Epithelial cell of proximal tubule (primary cell): ENCODE measurements at places on chromosomes 3 and 15. TPM values are rescaled to one million over a fixed set of nuclear protein-coding genes. Genes with fewer than 3 reads are reported as not detected.
A peak's percentile ranks its signal among the peaks of the same experiment; 100 is the strongest.

FES gene
- 24.6 and 24.7 TPM in 2 replicates for total RNA-seq

ROPN1 gene
- not detected in 2 replicates for total RNA-seq

SYNPR gene
- total RNA-seq = not detected in 2 replicates

CRYGS gene
- total RNA-seq = 0.43 TPM in 1 of 2 replicates, not detected in the other

IL17RC gene
- total RNA-seq = 33.2 and 35.3 TPM in 2 replicates

DNA sequence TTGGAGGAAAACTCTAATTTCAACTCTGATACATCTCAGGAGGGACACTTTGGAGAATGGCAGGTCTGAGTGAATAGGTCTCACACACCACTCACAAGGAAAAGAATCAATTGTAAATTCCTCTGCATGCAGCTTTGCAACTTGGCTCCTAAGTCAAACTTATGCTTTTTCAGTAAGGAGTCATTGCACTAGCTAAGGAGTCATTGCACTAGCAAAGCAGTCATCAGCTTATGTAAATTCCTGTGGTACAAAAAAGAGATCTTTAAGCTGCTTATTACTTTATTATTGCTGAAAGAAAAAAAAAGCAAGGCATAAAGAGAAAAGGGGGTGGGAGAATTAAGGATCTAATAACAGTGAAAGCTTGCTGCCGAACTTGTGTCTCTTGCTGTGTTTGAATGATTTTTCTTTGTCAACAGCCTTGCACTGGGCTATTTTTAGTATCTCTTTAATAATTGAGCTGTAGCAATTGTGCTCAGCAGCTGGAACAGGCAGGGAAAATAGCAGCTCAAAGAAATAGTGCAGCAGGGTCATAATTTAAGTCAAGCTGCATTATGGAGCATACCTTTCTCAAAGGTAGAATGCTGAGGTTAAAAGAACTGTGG, 154.3 kb upstream of the ARPP21 start:
- peak; percentile 18 for DNase-seq

DNA sequence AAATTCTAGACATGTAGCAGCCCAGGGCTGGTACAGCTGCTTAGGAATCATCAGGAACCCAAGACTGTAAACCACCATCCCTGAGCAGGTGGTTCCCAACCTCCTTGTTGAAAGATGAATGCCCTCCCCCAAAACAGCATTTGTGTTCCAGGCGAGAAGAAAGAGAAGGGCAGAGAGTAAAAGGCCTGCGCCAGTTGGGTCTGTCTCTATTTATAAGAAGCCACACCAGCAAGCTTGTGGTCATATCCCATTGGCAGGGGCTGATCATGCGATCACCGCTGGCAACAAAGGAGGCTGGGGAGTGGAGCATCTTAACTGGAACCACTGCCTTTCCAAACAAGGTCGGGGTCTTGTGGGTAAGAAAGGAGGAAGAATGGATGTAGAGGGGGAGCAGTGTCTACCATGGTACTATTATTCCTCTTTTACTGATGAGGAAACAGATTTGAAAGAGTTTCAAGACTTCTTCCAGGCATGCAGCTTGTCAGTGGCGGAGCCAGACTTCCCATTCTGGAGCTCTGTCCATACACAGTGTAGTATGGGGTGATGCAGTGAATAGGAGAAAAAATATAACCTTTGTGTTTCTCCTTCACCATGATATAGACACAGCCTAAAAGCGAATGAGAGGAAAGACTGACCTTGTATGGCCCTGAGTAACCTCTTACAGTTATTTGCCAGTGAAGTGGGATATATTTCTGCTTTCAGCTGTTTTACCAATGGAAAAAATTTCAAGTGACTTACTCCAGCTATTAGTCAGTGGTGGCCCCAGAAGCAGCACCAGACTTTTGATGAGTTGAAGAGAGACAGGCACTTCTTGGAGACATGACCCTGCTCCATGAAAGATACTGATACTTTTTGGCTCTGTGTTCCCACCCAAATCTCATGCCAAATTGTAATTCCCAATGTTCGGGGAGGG, 222.6 kb downstream of the ABHD5 start:
- DNase-seq = no peak

DNA sequence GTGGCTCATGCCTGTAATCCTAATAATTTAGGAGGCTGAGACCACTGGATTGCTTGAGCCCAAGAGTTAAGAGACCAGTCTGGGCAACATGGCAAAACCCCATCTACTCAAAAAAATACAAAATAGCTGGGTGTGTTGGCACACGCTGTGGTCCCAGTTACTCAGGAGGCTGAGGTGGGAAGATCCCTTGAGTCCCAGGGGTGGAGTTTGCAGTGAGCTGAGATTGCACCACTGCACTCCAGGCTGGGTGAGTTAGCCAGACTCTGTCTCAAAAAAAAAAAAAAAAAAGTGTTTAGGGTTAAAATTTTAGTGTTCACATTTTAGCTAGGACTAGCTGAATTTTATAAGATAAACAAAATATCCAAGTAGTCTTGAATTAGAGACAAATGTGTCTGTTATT, 1340.1 kb upstream of the EPHA6 start:
- DNase-seq = no peak

- peak; percentile 56 for DNase-seq
Measured at GRCh38 chr3:149245738-149246451, 24.3 kb upstream of the CP start.

DNA sequence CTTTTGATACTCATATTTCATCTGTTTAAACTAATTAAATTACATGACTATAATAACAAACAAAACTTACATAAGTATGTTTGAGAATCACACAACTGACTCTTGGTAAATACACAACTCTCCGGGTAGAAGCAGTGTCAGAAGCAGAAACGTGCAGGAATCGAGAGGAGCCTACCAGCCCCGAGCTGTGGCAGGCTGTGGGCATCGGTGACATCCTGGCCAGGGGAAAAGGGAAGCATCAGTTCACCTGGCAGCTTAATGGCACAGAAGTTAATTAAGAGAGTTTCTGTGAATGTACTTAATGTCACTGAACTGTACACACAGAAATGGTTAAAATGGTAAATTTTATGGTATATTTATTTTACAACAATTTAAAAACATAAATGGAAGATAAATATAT, 90.2 kb downstream of the CRTC3 start:
- no peak for DNase-seq
